Stimulated activated CD4-positive, alpha-beta T cell treated with anti-CD3 and anti-CD28 coated beads, Interleukin-15, amount 100 ng/mL, for 1 hour (primary cell): ENCODE measurements at places on chromosomes 5 and 9.

- DNase-seq: no peak
Observed at GRCh38 chr5:151740336-151740942, 18.0 kb downstream of the ATOX1 start.

DNA sequence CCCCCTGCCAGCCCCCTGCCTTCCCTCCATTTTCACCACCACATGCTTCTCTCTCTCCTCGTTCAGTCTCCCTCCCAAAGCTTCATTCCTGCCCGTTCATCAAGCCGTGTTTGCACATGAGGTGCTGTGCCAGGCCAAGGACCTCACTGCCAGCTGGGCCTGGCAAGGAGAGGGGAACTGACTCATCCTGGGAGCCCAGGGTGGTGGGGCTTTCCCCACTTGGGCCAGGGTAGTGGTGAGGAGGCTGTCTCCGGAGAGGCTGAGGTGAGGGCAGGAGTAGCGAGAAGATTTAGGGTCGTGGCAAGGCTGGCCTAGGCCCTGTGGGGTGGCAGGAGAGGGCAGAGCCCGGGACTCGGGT, 30.4 kb upstream of the NOTCH1 start:
- no peak for DNase-seq

DNA sequence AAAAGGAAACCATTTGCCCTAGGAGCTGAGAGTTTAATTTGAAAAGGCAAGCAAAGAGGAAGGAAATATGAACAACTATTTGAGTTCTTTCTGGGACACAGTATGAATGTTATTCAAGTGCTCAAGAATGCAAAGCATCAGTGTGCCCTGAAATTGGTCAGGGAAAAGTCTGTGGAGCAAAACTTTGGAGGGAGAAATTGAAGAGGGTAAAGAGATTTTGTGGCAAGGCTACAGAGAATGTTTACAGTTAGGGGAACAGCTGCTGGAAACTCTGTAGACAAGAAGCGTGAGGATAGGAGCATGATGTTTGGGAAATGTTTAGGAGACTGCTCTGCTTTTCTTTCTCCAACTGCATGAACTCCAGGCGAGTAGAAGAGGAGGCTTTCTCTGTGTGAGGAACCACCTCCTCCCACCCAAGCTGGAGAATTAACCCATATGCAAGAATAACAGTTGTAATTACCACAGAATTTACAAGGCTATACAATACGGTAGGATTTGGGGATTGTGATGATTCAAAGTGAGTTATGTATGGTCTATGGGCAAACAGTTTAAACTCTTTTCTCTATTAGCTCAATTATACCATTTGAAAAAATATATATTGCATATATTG, 75.4 kb upstream of the IL7R start:
- DNase-seq: no peak

GRCh38 chr5:7202846-7203245, 193.1 kb upstream of the ADCY2 start:
- no peak for DNase-seq

- no peak for DNase-seq
Observed at GRCh38 chr9:86470326-86470725, 116.1 kb upstream of the TUT7 start.

DNA sequence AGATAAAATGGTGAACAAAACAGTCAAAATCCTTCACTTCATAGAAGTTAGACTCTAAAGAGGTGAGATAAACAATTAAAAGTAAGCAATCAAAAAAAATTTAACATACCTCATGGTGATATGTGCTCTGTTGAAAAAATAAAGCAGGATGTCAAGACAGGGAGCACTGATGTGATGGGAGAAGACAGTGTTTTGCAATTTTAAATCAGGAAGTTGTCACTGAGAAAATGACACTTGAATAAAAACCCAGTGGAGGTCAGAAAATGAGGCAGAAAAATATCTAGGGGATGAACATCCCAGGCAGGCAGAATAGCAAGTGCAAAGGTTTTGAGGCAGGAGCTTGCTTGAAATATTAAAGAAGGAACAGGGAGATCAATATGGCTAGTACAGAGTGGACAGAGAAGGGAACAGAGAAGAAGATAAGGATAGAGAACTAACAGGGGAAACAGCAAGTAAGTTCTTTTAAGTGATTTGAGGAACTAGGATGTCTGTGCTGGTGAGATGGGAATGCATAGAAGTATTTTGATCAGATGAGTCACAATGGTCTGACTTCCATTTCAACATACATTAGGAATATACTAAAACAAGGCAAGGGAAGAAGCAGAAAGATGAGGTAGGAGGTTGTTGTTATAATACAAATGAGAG, 130.4 kb downstream of the CHSY3 start:
- no peak for DNase-seq

GRCh38 chr5:175713930-175714329, 56.1 kb downstream of the HRH2 start:
- no peak for DNase-seq

DNA sequence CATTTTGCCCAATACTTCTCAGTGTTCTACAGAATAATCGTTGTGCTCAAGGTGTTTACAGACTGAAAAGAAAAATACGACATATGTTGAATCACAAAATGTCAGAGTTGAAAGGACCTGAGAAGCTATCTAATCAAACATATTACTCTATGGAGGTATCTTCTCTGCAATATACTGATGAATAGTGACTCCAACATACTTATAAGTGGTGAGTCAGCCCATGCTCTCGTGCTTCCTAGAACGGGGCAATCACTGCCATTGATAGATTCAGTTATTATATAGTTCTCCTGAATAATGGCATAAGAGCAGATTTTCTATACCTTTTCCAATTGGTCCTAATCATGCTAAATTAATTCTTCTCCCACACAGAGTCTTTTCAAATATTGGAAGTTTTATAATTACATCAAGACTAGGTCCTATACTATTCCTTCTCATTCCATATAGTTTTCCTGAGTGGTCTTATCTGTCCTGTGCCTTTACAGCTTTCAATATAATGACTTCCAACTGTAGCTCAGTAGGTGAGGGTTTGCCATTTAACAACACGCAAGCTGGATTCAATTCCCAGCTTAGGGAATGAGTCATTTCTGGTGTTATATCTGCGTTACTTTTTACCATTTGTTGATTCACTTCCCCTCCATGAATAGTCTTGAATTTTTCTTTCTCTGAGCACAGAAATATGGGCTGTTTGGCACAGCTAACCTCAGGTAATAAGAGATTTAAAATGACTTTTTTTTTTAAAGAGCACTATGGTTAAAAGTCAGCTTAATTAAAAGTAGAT, 81.1 kb downstream of the PLK2 start:
- DNase-seq: no peak

- DNase-seq: no peak
Observed at GRCh38 chr5:132209131-132209530, 18.5 kb downstream of the P4HA2 start.

- DNase-seq: no peak
Observed at GRCh38 chr9:15220658-15221318, 86.2 kb downstream of the TTC39B start.

GRCh38 chr5:67806654-67807438, 408.7 kb upstream of the PIK3R1 start:
- DNase-seq: no peak

GRCh38 chr5:179680014-179680779, 637 bp downstream of the CBY3 start:
- DNase-seq: no peak

DNA sequence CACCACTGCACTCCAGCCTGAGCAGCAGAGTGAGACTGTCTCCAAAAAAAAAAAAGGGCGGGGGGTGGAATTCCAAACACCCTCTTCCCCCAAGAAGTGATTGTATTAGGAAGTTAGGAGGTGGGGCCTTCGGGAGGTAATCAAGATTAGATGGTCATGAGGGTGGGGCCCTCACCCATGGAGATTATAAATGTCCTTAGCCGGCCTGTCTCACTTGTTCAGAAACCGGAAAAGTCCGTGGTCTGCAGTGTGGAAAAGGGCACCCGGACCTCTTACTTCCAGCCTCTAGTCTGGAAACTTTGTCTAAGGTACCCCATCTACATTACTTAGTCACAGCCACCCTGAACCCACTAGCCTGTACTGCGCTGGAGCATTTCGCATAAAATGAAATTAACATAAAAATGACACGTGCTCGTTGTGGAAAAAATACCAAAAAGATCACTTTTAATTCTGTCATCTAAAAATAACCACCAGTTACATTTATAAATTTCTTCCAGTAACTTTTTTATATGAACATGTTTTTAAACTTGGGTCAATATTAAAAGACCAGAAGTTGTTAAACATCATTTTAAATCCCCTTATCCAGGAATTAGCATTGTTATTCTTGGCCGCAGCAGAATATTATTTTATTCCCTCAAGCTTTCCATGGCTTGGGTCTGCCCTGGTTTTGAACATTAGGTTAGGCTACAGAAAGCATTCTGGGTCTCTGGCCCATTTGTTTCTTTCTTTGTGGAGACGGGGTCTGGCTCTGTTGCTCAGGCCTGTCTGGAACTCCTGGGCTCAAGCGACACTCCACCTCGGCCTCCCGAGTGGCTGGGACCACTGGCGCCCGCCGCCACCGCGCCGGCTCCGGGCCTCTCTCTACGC, 1.2 kb upstream of the CKS2 start:
- no peak for DNase-seq

DNA sequence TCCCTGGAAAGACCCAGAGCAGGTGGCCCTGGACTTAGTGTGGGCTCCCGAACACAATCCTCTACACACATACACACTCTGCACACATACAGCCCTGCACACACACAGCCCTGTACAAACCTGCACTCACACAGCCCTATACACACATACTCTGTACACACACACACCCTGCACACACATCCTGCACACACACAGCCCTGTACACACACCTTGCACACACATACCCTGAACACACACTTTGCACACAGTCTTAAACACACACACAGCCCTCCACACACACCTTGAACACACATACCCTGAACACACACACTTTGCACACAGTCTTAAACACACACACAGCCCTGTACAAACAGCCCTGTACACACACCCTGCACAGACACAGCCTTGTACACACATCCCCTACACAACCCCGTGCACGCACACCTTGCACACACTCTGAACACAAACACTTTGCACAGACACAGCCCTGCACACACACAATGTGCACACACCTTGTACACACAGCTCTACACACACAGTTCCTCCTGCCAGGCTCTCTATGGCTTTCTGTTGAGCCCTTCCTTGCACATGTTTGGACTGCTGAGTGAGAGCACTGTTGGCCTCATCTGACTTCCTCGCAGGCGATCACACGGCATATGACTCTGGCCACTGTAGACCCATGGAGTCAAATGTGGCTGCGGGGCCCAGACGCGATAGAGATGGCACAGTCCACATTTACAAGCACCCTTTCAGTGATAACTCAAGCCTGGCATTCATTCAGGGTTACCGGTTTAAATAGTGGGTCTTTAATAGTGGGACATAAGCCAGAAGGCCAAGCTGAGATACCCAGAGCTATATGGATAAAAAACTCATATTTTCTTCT, 245.7 kb upstream of the IRX1 start:
- no peak for DNase-seq

DNA sequence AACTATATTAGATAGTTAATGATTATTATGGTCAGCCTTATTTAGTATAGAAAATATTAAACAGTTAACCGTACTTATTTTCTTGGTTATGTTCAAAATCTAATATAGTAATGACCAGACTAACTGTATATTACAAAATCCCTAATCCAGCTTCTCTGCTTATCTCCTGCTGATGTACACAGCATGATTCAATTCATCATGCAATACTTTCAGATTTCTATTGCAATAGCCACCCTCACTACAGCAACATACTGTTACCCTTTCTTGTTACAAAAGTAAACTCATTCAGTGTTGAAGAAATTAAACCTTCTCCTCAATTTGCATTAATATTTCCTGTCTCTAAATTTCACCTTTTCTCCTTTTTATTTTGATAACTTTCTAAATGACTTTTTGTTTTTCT, 1375.0 kb upstream of the NUDT12 start:
- no peak for DNase-seq

DNA sequence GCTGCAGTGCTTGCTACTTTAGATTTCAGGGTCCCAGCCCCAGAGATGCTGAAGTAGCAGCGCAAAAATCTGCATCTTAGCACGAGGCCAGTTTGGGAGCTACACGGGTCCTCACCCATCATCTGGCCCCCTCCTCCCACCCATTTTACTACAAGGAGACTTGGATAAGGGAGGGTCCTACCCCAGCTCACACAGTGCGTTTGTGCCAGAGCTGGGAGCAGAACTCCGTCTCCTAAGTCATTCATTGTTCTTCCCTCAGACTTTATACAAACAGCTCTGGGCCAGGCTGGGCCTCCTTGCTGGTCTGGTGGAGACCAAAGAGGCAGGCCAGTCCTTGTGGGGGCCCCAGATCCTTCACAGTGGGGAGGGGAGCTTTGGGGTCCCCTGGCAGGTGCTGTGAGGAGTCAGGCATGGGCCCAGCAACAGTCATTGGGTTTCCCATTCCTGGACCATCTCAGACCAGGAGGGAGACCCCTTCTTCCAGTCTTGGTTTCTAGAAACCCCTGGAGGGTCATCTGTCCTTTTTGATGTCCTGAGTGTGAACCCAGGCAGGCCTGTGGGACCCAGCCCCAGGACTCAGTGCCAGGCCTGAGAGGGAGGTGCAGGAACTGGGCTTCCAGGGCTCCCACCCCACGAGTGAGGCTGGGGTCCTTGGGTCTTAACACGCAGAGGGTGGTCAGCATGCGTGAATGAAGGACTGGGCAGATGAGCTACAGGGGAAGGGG, 2.3 kb upstream of the IL17B start:
- no peak for DNase-seq

- DNase-seq: no peak
Observed at GRCh38 chr9:128882677-128883603, 1.0 kb downstream of the LRRC8A start.

GRCh38 chr9:4985386-4986266, 554 bp downstream of the JAK2 start:
- DNase-seq: no peak

- no peak for DNase-seq
Observed at GRCh38 chr9:91146391-91147019, 215.2 kb downstream of the AUH start.

DNA sequence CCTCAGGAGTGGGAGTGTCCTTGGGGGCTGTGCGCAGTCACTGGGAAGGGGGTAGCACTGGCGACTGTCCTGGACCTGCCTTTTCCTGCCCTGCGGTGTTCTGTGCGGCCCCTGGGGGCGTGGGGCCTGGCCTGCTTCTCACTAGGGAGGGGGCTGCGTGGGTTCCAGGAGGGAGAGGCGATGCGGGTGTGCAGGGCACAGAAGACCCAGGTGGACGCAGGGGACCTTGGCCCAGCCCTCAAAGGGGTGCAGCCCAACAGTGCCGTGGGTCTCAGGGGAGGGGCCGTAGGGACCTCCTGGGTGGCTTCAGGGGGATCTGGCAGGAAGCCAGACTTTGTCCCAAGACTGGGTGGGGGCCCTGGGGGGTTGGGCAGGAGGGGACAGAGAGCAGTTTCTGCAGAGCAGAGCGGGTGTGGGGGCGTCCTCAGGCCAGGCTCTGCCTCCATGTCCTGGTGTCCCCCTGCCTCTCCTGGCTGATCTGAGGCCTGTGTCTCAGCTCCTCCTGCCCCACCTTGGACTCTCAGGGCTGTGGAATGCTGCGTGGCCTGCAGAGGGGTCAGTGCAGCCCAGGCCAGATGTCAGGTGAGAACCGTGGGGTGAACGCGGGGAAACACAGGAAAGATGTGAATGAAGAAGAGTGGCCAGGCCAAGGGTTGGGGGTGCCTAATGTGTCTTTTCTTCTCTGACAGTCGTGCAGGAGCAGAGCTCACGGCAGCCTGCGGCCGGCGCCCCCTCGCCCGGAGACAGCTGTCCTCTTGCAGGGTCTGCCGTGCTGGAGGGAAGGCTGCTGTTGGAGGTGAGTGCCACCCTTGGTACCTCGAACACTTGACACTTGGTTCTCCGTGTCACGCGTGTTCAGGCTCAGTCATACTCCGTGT, 54.6 kb downstream of the AHRR start:
- no peak for DNase-seq

- no peak for DNase-seq
Observed at GRCh38 chr5:123659495-123659894, 147.5 kb downstream of the CSNK1G3 start.
